ENCODE measurements at places on chromosomes 6 and 20. TPM values are rescaled to one million over a fixed set of nuclear protein-coding genes. Genes with fewer than 3 reads are reported as not detected.

RSPH4A gene
- 0.04 TPM for polyA plus RNA-seq

PRR18 gene
- not detected for polyA plus RNA-seq

SSTR4 gene
- polyA plus RNA-seq, result not detected

PPIL4 gene
- polyA plus RNA-seq, result 11.0 TPM

SPINT3 gene
- polyA plus RNA-seq, result not detected

RIPPLY2 gene
- 2.2 TPM for polyA plus RNA-seq

FOXA2 gene
- 1.0 TPM for polyA plus RNA-seq

OR2J3 gene
- polyA plus RNA-seq, result not detected

SYCP2L gene
- polyA plus RNA-seq, result 0.30 TPM

RAB44 gene
- 0.01 TPM for polyA plus RNA-seq

PLTP gene
- polyA plus RNA-seq, result 82.8 TPM

NKX2-2 gene
- polyA plus RNA-seq, result not detected

VIP gene
- not detected for polyA plus RNA-seq

RAD21L1 gene
- polyA plus RNA-seq, result not detected

Data from foreskin keratinocyte (primary cell).